ENCODE measurements at places on chromosomes 12 and 14.

DNA sequence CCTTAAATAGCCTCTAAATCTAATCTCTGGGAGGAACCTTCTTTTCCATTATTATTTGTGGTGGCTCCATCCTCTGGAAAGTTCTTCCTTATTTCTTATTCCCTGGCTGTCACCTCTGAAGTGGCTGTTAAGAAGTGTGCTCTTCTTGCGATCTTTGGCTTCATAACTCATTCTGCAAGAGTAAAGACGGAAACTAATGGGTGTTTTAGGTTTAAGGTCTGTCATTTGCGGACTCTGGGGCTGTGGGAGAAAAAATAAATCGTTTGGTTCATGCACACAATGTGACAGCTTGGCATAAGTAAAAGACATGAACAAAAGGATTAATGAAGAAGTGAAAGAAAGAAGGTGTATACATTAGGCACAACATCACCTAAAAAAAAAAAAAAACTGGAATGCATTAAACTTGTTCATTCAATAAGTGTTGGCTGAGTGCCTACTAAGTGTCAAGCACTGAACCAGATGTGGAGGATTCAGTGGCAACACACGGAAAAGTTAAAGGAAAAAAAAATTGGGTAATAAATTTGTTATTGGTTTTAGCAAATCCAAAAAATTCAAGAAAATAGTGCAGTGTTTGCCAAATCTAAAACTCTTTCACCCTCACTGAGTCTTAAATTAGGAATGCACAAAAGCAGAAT lies 99.5 kb downstream of the ERGIC2 start:
- no peak for DNase-seq

GRCh38 chr12:118355843-118356242 lies 16.9 kb downstream of the TAOK3 start:
- DNase-seq: no peak

DNA sequence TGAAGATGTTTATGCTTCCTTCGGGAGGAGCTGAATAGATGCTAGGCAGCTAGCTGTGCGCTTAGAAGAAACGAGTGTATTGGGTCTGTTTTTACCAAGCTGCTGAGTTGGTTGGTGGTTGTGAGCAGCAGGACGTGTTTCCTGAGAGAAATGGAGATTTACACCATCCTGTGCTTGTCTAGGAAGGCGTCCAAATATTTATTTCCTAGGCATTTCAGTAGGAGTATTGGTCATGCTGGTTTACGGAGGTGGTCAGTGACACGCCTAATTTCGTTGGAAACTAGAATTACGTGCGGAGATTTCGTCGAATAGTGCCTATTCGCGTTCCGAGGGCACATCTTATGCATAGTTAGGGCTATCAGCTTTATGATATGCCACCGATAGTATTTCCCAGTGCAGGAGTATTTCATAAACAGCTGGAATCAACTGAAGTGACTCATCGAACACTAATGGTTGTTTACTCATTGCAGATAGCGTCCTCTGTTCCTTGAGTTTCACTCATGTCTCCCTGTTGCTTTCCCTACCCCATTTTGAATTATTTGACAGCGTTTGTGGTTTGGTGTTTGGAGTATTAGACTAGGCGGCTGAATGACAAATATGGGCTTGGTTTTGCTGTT lies 780 bp downstream of the TBC1D15 start:
- peak; percentile 36 for DNase-seq

- DNase-seq: no peak
Observed at GRCh38 chr12:39441189-39441962, 1.5 kb downstream of the KIF21A start.

All from amniotic stem cell (primary cell).